ENCODE measurements at places on chromosomes 5 and 9. TPM values are rescaled to one million over a fixed set of nuclear protein-coding genes. Genes with fewer than 3 reads are reported as not detected.

DNA sequence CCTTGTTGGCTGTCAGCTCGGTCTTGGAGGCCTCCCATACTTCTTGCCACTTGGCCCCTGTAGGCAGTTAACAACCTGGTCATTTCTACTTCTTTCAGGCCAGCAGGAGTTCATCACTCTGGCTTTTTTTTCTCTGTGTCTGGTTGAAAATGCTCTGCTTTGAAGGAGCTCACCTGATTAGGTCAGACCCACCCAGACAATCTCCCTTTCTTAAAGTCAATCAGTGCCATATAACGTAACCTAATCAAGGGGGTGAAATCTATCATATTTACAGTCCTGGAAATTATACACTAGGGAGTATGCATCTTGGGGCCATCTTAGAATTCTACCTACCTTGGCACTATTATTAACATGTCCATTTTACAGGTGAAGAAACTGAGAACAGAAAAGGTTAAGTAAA lies 155.4 kb downstream of the SREK1 start:
- DNase-seq: no peak

Gene PCDHB11
- polyA plus RNA-seq: 3.8 TPM

DNA sequence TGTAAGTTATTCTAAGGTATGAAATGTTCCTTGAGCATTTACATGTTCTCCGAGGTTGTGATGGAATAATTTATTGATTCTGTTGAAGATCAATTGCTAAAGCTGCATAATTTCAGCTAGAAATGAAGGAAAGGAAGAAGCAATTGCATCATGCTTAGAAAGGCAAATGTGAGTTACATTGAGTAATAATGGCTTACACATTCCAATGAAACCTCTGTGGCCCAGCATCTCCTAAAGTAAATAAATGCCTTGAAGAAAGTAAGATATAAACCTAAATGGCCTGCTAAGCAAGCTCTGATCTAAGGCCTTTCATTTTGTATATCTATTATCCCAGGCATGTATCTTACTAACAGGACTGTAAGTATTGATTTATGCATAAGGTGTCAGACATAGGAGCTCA lies 677.3 kb upstream of the RGMB start:
- no peak for DNase-seq

- DNase-seq: no peak
These were observed 242.4 kb downstream of the MED10 start for GRCh38 chr5:6135977-6136376.

DNA sequence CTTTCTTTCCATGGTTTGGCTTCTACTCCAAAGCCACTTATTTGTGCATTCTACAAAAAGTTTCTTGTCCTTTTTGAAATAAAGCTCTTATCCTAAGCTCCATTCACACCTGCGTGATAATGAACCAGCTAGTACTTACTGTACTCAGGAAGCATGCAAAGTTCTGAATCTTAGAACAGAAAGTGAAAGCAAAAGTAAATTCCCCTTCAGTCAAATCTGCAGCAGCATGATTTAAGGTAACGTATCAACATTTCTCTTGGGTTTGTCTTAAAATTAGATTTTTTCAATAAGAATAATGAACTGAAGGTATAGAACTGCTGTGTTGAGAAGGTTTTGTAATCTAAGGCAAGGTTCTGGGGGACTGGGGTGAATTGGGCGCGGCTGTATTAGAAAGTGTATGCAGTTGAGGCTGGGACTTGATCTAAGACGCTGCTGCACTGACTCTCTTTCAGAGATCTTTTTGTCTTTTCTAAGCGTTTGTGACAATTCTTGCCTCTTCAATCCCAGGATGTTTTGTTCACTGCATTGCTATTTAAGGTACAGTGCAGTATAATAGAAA lies at the start of gene ERAP2:
Gene ERAP2 (plus strand): TSS at position 209 of the 559 bp plus-strand sequence. CDS start 3,186 bp downstream, outside the sequence.
- DNase-seq: no peak

All from left lung (tissue), 14 donors.